ENCODE measurements at places on chromosomes 1 and 21.

- no peak for DNase-seq
Measured at GRCh38 chr1:9374748-9375341, 82.2 kb downstream of the SPSB1 start.

DNA sequence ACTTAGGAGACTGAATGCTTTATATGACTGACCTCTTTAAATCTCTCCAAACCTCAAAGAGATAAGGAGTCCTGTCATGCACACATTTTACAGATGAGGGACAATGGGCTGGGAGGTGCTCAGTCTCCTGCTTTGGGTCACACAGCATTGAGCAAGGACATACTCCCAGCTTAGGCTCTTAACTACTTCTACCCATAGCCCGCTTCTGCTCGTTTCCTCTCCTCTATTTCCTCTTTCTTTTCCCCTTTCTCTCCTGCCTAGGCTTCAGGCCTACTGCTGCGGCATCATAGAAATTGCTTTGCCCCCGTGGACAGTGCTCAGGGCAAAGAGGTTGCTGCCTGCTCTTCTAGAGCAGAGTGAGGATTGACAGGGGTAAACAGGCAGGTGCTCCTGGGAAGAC, 12.4 kb upstream of the ZNF691 start:
- no peak for DNase-seq

- no peak for DNase-seq
Measured at GRCh38 chr1:228058949-228059633, 23.4 kb upstream of the ARF1 start.

DNA sequence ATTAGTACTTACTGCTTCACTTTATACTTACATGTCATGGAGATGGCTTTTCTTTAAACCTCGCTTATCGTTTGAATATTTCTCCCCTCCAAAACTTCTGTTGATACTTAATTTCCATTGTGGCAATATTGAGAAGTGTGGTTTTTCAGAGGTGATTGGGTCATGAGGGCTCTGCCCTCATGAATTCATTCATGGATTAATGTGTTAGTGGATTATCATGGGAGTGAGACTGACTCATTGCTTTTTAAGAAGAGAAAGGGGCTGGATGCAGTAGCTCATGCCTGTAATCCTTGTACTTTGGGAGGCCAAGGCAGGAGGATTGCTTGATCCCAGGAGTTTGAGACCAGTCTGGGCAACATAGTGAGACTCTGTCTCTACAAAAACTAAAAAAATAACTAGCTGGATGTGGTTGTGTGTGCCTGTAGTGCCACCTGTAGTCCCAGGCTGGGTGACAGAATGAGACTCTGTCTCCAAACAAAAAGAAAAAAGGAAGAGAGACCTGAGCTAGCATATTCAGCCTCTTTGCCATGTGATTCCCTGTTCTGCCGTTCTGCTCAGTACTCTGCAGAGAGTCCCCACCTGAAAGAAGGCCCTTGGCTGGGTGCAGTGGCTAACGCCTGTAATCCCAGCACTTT, 30.2 kb downstream of the RABGAP1L start:
- no peak for DNase-seq

DNA sequence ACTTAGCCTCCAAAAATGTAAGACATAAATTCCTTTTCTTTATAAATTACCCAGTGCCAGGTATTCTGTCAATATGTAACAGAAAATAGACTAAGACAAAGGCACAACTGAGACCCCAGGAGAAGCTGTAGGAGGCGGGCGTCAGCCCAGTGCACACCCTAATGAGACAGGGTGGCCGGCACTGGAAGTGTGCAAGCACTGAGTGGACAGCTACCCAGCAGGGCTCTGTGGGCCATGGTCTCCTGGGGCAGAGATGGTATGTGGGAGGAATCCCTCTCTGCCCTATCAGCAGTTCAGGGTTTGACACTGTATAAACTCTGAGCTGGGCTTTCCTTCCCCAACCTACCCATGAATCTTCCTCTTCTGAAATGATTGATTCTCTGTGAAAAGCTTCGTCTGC, 139.5 kb downstream of the GLIS1 start:
- no peak for DNase-seq

DNA sequence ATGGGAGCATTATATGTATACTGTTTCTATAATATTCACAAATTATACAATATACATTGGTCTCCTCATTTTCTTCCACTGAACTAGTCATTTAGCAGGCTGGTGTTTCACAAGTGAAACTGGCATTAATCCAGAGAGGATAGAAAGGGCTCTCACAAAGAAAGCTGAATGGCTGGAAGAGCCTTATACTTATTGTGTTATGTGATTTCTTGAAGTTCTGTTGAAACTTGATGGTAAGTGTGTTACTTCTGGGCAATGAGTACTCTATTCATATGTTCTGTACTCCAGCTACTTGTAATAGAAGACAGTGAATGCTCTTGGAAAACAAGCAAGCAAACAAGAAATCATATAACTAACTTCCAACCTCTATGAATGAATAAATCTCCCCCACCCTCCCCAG, 14.9 kb downstream of the STX12 start:
- no peak for DNase-seq

DNA sequence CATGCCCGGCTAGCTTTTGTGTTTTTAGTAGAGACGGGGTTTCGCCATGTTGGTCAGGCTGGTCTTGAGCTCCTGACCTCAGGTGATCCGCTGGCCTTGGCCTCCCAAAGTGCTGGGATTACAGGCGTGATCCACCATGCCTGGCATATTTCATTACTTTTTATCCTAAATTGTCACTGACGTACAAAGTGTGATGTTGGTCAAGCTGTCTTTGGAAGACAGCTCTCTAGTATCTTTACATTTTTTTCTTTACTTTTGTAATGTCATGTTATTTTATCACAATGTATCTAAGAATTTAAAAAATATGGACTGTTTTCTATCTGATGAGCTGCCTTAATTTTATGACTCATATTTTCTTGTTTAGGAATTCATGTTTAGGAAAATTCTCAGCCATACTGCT, 72.2 kb downstream of the SPATA17 start:
- DNase-seq: no peak

- no peak for DNase-seq
Measured at GRCh38 chr1:229947968-229948367, 119.1 kb upstream of the GALNT2 start.

- no peak for DNase-seq
Measured at GRCh38 chr1:19476450-19477190, 8.7 kb downstream of the CAPZB start.

DNA sequence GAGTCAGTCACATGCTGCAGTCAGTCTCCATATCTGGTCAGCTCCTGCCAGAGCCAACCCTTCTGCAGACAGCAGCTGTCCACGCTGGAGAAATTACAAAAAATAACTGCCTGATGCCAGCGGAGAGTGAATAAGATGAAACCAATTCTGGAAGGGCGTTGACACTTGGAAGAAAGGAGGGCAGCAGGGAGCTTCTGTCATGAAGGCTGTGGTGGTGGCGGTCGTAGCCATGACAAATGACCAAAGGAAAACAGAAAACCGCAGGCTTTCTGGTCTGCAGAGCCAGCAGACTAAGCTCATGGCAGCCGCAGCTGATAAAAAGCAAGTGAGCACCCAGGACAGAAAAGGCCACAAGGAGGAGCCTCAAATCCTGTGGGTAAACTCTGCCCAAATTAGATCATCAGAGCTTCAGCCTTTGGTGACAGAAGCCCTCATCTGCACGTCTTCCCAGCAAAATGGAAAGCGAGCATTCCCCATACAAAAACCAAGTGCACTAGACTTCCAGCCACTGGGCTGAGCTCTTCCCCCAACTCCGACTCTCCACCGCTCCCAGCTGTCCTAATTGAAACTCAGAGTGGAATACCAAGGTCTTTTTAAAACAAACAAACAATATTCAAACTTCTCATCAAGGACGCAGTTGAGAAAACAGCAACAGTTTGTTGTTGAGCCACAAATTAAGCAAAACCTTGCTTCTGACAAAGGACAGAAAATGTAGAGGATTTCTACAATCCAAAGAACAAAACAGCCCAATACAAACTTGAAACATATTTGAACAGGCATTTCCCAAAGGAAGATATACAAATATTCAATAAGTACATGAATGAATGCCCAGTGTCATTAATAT, 28.7 kb downstream of the RSPH1 start:
- DNase-seq: peak; percentile 32

- DNase-seq: no peak
Measured at GRCh38 chr1:30054126-30054525, 669.3 kb downstream of the MATN1 start.

GRCh38 chr1:178960482-178961240, 65.0 kb upstream of the FAM20B start:
- DNase-seq: no peak

DNA sequence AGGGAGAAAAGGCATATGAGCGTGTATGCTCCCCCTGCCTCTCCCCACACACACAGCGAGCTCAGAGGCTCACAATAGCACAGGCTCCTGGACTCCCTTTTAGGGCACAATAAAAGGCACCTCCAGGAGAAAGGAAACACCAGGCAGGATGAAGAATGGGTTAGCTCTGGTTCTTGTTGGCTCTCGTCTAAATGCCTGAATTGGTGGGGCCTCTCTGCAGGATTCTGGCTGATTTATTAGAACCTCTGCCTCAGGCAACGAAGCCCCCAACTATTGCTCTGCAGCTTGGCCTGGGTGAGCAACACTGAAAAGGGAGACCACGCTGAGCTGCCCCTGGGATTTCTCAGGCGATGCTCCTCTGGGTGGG, 590.9 kb upstream of the PLXNA2 start:
- DNase-seq: peak; percentile 43

DNA sequence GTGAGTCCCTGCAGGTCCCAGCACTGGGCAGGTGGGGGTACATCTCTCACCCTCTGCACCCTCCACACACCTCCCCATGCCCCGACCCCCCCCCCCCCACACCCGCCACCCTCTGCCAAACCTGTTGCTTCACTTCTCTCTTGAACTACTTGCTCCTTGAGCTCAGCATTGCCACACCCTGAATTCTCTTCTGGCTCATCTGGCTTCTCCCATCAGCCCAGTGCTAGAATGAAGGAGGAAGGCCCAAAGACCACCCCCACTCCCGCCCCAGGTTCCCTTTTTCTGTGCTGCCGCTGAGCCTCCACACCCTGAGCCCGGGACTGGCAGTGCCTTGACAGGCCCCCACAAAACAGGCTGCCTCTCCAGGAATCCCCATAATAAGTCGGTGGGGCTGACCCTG, 6.4 kb upstream of the TNNI1 start:
- DNase-seq: no peak

DNA sequence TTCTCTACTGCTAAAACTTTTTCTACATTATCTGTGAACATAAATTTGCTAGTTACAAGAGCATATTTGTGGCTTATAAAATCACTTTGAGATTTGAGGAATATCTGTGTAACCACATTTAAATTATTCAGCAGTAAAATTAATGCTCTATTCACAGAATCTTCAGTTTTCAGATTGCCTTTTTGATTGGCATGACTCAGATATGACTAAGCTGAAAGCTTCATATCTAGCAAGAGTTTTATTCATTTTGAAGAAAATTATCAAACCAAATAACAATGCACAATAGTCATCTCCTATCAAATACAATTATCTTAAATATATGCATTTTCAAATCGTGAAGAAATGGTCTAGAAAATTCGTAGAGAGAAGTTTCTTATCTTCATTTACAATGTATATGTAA, 1498.2 kb upstream of the B3GALT2 start:
- no peak for DNase-seq
